ENCODE measurements at places on chromosomes 1 and 21.
A peak's percentile ranks its signal among the peaks of the same experiment; 100 is the strongest.

DNA sequence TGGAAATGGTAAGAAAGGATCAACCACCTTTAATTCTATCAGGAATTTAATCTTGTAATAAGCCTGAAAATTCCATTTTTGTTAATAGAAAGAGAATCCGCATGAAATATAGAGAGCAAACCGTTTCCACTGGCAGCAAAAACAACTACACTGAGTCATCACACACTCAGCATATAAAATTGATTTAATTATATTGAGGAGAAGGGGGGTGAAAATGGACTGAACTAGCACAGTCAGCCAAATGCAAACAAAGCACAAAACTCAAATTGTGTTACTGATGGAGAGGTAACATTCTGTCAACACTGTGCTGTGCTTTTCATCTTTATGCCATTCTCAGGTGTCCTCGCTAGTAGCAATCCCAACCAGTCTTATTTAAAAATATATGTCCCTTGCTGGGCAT, 1583.9 kb downstream of the MRPL39 start:
- no peak for DNase-seq

DNA sequence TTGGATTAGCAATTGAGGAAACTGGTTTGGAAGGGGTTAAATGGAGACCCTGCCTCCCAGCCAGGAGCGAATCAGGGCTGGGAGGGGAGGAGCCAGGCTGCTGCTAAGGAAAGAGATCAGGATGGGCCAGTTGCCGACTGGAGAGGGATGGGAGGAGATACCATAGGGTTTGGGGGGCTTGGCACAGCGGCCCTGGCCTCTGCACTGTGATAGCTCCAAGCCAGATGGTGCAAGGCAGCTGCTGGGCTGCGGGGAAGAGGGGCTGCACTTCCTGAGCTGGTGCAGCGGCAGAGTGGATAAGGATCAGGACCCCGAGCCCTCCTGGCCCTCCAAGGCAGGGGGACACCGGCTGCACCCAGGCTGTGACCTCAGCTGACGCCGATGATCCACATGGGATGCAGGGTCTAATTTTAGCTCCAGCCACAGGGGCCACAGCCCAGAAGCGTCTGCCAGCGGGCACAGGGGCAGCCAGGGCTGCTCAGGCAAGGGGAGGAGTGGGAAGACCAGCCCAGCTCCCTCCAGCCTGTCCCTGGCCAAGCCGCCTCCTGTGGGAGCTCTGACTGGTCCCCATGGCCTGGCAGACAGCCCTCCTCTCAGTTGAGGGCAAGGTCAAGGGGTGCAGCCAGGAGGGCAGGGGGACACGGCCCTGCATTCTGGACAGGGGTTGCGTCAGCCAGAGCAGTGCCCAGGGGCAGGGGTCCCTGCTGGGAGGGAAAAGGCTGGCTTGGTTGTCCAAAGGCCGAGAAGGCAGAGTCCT, at the start of gene EXTL1:
EXTL1 (plus strand) TSS at position 129 of the 757 bp plus-strand sequence. CDS start 872 bp downstream, outside the sequence.
- peak; percentile 40 for DNase-seq

DNA sequence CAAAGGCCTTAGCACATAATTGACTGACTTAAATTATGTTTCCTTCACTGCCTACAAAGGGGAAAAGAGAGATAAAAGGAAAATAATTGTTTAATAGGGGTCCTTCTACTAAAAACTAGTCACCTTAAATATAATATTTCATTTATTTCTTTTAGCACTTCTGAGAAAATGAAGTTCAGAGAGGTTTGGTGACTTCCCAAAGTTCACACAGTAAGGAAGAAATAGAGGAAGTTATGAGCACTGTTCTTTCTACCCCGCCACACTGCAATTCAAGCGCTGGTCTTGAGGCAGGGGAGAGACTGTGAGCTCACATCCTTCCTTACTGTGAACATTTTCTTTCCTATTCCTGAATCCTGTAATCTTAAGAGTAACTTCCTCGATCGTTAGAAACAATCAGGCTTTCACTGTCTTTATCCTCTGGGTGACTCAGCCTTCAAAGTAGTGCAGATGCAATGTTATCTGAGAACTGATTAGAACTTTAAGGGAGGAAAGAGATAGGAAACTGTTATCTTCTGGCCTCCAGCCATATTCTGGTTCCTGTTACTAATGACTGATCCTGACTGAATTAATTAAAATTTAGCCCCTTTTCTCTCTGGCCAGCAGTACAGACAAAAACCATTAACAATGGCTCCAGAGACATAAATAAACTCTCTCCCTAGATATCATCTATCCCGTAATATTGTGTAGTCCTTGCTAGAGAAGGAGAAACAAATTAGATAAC, 6.8 kb downstream of the RGS5 start:
- DNase-seq: peak; percentile 64

GRCh38 chr1:220927442-220927841, 48.2 kb downstream of the HLX start:
- no peak for DNase-seq

DNA sequence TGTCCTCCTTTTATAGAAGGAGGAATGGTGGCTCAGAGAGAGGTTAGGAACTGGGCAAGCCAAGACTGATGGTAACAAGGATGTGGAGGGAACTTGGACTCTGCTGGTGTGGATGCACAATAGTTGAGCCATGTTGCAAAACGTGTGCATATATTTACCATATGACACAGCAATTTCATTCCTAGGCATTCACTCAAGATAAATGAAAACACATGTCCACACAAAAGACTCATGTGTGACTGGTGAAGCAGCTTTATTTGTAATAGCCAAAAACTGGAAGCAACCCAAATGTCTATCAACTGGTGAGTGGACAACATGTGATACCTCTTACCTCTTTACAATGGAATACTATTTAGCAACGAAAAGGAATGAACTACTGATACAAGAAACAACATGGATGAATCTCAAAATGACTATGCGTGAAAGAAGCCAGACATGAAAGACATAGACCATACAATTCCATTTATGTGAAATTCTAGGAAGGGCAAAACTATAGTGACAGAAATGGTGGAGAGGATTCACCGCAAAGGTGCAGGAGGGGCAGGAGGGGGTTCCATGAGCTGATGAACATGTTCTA, 36.2 kb downstream of the CAMK2N1 start:
- DNase-seq: no peak

DNA sequence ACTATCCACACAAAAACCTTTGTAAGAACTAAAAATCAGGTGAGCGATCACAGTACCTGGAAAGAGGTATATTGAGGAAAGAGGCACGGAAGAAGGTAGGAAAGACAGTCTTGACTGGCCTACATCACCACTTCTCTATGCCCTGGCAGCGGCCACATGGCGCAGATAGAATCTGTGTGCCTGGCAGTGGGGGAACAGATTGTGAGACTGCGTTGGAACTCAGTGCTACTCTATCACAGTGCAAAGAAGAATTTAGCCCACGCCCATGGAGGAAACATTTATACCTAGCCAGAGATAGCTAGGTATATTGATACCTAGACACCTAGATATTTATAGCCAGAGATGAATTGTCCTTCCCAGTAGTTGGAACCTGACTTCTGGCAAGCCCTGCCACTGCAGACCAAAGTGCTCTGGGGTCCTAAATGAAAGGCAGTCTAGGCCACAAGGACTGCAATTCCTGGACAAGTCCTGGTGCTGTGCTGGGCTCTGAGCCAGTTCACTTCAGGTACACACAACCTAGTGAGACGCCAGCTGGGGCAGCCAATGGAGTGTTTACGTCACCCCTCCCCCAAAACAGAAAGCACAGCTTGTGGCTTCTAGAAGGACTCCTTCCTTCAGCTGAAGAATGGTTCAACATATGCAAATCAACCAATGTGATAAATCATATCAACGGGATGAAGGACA, 51.9 kb downstream of the DHX9 start:
- no peak for DNase-seq

DNA sequence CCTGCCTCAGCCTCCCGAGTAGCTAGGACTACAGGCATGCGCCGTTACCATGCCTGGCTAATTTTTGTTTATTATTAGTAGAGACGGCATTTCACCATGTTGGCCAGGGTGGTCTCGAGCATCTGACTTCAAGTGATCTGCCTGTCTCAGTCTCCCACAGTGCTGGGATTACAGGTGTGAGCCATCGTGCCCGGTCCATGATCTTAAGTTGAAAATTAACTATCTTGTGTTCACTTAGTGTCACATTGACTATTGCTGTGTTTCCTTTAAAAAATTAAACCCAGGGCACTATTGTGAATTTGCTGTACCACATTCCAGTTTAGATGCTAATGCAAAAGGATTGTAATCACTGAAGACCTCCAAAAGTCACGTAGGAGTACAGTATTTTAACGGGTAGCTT, 14.1 kb downstream of the CMPK1 start:
- no peak for DNase-seq

GRCh38 chr1:20732071-20732587, 374 bp downstream of the SH2D5 start:
- peak; percentile 19 for DNase-seq

GRCh38 chr1:61193808-61194207, 111.4 kb downstream of the NFIA start:
- no peak for DNase-seq

GRCh38 chr21:35314857-35315582, 265.9 kb upstream of the RUNX1 start:
- DNase-seq: no peak

DNA sequence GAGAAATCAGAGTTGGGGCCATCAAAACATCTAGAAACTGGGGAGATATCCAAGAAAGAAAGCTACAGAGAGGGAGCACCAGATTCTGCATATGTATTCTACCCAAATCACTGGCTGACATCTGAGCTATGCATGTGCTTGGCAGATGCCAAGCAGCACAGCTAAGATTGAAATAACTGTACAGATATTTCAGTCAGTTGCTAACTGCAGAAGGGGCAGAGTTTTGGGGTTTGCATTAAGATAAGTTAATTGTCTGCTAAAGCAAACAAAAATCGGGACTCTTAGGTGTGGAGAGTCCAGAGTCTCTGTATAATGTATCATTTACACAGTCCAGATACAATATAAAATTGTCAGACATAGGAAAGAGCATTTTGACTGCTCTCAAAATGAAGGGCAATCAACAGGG, 437.1 kb downstream of the PTBP2 start:
- no peak for DNase-seq

- DNase-seq: no peak
Measured at GRCh38 chr21:29121759-29122158, 8.7 kb upstream of the MAP3K7CL start.

- no peak for DNase-seq
Measured at GRCh38 chr1:158374860-158375259, 21.2 kb downstream of the CD1E start.

GRCh38 chr21:44517175-44517899, 22.7 kb downstream of the KRTAP10-1 start:
- peak; percentile 7 for DNase-seq

DNA sequence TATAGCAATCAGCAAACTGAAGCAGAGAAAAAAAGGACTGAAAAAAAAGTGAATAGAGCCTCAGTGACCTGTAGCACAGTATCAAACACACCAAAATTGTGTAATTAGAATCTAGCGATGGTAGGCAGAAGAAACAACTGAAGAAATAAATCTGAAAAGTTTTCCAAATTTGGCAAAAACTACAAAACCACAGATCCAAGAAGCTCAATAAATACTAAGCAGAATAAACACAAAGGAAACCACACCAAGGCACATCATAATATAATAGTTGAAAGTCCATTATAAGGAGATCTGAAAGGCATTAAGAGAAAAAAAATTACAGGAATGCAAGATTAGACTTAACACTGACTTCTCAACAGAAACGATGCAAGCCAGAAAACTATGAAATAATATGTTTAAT, 7.1 kb upstream of the IL12RB2 start:
- no peak for DNase-seq

DNA sequence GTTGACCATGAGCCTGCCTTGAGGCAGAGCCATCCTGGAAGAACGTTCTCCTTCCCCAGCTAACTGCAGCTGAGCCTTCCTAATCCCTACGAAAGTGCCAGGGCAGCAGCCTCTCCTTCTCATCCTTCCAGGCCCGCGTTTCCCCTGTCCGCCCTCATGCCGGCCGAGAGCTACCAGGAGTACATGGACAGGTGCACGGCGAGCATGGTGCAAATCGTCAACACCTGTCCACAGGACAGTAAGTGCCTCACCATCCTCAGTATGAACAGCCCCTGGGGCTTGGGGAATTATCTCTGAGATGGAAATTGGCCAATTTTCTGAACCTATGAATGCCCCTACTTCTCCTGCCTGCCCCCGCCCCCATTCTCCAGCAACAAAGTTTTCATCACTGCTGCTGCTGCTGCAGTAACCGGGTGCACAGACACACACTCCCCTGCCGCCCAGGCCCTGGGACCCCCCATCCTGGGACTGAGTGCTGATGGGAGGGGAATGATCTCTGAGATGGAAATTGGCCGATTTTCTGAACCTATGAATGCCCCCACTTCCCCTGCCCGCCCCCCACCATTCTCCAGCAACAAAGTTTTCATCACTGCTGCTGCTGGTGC, 39.6 kb downstream of the UBASH3A start:
- no peak for DNase-seq

DNA sequence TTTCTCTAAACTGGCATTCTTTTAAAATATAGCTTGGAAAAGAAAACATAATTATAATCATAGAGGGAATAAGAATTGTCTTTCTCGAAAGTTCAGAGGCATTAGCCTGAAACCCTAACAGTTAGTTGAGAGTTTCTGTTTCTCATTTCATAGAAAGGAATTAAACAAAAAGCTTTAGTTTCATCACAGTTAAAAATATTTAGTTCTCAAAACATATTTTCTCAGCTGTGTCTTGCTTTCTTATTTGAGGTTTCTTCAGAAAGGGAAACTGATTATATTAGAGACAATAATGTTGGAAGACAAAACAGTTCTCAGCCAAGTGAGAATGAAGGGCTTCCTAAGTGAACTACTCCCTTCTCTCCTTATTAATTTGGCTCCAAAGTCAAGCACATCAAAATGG, 75.4 kb upstream of the C1orf105 start:
- DNase-seq: no peak

DNA sequence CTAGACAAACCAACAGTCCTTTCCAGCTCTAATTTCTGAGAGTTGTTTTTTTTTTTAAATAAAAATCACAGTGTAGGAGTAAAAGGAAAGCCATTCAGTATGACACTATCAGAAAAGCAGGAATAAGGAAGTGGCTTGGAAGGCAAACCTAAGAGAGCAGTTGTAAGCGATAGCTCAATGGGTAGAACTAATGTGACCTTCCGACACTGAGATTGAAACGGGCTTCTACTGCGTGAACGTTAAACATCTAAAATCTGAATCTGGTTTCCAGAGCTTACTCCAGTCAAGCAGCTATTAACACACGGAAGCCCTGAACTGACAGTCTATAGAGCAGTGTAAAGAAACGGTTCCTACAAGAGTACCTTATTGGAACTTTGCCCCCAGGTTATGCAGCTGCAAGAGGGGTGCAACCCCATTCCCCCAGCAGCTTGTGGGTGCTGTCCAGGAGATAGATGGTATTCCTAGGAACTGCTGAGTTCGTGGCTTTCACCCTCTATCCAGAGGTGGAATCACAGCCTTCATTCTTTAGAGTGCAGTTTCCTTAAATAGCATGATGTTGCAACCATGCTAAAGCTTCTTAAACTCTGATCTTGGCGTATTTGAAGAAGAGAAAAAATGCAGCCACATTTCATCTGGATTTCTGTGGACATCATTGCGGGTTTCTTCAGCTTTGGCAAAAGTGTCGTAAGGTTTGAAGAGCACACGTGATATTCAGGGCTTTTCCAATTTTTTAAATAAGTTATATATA, 3.3 kb upstream of the IRF2BP2 start:
- peak; percentile 65 for DNase-seq

- peak; percentile 75 for DNase-seq
Measured at GRCh38 chr1:206479183-206480125, 9.2 kb downstream of the IKBKE start.

Data from brain microvascular endothelial cell (primary cell).